Stimulated activated CD8-positive, alpha-beta memory T cell treated with anti-CD3 and anti-CD28 coated beads, Interleukin-7, amount 100 ng/mL, for 24 hours (primary cell): ENCODE measurements at places on chromosomes 16 and 17.

DNA sequence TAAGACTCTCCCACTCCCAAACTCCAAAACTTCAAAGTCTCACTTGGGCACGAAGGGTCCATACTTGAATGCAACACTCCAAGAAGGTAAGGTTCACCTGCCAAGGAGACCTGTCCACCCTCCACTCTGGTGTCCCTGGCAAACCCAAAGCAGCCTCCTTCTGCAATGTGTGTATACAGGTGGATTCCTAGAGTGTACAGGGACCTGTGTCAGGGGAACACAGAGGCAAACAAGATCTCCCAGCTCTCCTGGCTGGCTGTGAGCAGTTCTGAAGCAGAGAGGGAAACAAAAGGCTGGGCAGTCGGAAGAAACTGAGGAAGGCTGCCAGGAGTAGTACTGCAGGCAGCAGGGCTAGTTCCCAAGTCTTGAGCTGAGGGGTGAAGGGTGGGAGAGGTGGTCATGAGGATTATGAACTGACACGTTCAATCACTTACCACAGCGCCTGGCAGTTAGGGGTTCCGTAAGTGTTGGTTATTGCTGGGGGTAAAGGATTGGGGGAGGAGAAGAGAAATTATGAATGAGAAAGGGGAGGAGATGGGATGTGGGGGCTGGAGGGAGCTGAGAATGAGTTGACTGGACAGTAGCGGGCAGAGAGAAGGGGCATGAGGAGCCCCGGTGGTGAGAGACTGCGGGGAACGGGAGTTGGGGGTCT lies 795 bp downstream of the KCTD13 start:
- DNase-seq: no peak

DNA sequence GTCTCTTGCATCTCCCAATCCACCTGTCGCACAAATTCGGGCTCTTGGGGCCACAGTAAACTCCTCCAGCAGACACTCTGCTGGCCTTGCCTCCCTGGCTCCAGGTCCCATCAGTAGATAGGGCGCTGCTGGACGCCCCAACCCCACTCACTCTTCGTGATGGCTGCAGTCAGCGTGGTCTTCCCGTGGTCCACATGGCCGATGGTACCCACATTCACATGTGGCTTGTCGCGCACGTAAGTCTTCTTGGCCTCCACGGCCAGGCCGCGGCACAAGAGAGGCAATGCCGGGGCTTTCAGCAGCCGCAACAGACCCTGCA lies 428 bp downstream of the TUFM start:
- no peak for DNase-seq

GRCh38 chr17:47099451-47099986 lies 89.6 kb downstream of the CDC27 start:
- no peak for DNase-seq

- DNase-seq: no peak
Observed at GRCh38 chr16:7086822-7087616, 245.6 kb upstream of the RBFOX1 start.

DNA sequence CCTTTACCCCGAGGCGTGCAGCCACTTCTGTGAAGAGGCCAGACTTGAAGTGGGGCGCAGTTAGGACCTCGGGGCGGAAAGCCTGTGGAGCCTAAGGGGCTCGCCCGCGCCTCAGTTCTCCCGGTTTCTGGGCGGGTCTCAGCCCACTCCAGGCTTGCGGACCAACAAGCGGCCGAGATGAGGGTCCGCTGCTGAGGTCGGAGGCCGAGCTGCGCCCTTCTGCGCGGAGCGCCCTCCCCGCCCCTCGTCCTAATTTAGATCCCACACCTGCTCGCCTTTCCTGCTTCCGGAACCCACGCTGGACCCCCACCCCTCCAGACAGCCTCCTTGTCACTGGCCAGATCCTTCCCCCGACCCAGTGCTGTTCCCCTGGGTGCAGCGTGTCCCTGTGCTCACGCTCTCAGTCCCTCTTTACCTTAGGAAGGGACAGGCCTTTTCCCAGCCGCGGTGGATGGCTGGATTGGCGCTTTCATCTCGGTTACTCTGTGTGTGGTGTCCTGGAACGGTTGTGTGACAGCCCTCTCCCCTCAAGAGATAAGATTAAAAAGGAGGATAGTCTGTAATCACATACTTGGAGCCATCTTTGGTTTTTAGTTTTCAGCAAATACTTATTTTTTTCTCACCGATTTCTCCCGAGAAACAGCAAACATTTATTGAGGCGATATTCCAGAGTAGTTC lies 933 bp upstream of the ATXN7L3 start:
- DNase-seq: no peak

- peak; percentile 25 for DNase-seq
Observed at GRCh38 chr17:59521465-59522126, 43.8 kb upstream of the DHX40 start.

DNA sequence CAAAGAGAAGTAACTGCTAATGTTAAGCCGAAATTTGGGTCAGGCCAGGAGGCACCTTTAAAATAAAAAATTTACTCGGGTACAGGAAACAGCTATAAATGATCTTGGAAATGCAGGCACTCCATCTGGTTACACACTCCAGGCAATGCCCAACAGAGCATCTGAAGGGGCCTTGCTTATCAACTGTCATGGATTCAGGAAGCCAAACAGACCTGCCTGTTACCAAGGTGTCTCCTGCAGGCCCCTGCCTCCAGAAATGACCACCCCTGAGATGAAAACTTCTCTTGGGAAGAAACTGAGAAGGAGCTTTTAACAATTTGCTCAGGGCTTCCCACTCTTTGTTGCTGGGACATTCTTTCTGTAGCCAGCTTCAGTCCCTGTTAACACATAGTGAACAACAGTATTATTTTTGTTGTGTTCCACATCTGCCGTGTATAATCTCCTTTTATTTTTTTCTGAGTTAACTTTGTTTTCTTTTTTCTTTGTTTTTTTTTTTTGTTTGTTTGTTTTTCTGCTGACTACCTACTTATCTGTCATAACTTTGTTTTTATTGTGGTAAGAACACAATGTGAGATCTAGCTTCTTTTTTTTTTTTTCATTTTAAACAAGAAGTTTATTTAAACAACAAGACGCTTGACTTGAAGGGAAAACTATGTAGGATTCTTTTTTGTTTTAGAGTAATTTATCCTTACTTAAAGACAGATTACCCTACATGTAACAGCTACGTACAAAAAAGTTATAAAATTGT lies 18.7 kb upstream of the ATP5MC1 start:
- no peak for DNase-seq
